ENCODE measurements at places on chromosomes 7 and 10. TPM values are rescaled to one million over a fixed set of nuclear protein-coding genes. Genes with fewer than 3 reads are reported as not detected.

The PDE1C gene
- total RNA-seq = 2.7 TPM

The TRIM74 gene
- total RNA-seq = 0.72 TPM

The LEP gene
- total RNA-seq = 0.07 TPM

The PAPSS2 gene
- 279 TPM for total RNA-seq

The PSAP gene
- total RNA-seq = 629 TPM

The RNLS gene
- total RNA-seq = 19.1 TPM

The CRTAC1 gene
- total RNA-seq = 0.17 TPM

The DPP6 gene
- 3.9 TPM for total RNA-seq

The LZTS2 gene
- 30.8 TPM for total RNA-seq

The RBM20 gene
- 0.49 TPM for total RNA-seq
